ENCODE measurements at places on chromosomes 12 and 14.

GRCh38 chr14:87409393-87409792 is 583.6 kb downstream of the GALC start:
- no peak for DNase-seq

- DNase-seq, result no peak
Observed at GRCh38 chr14:102699416-102700110, 77.7 kb upstream of the TRAF3 start.

GRCh38 chr12:3761116-3761735 is 8.3 kb upstream of the CRACR2A start:
- DNase-seq, result no peak

- DNase-seq, result no peak
Observed at GRCh38 chr12:128394137-128394536, 127.2 kb downstream of the TMEM132C start.

DNA sequence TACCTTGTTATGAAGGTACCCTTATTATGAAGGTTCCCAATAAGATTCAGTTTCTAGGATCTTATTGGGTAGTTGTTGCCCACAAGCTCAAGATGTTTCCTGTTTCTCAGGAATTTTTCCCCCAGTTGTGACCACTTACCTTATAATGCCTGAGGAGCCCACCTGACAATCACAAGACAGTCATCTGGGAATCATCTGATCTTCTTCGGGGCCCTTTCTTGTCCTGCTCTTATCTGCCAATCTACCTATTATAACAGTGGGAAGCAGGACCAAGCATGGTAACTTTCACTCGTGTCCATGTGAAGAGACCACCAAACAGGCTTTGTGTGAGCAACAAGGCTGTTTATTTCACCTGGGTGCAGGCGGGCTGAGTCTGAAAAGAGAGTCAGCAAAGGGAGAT is 825.5 kb downstream of the BCL11B start:
- no peak for DNase-seq

- DNase-seq, result no peak
Observed at GRCh38 chr12:2054091-2055018, 1.6 kb downstream of the CACNA1C start.

DNA sequence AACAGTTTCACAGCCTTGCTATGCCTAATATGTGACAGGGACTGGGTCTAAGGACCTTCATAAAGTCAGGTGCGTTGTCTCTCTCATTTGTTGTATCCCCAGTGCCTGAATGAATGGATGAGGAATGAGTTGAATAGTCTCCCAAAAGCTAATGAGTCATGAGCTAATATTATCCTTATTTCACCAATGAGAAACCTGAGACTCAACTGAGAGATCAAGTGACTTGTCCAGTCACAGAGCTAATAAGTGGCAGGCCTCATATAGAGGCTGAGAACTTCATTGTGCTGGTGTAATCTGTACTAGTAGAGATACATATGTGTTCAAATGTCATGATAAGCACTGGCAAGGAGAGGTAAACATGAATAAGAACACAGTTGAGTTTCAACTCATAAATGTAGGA is 612.4 kb downstream of the NRXN3 start:
- DNase-seq, result no peak

DNA sequence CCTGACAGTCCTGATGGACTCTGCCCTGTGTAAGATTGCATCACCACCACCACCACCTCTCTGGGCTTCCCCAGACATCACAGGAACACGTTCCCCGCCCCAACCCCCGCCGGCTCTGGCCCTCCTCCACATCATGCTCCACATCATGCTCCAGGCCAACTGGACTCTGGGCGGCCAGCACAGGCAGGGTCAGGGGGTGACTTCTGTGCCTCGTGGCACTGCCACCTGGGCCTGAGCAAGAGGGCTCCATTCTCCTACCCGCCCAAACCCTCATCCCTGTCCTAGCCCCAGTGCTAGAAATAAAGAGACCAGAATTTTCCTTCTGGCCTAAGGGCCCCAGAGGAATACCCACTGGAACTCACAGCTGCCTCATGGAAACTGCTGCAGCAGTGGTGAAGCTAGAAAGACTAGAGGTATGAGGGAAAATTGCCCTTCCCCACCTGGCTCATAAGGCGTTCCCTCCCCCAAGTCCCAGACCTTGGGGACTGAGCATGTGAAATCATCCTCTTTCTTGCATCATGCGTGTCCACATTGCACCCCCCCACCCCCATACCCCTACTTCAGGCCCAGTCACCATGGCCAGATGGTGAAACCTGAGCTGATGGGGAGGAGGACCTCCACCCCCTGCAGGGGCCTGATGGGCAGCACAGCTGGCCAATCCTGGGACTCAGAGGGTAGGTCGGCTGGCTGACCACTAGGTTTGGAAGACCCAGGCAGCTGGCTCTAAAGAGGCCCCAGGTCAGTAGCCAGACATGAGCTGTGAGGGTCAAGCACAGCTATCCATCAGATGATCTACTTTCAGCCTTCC is at the start of gene INHBE:
INHBE (plus strand) TSS at position 742 of the 808 bp plus-strand sequence. CDS start 230 bp downstream, outside the sequence.
- DNase-seq, result no peak

- DNase-seq, result peak; percentile 64
Observed at GRCh38 chr12:47941871-47942613, 21.4 kb upstream of the TMEM106C start.

DNA sequence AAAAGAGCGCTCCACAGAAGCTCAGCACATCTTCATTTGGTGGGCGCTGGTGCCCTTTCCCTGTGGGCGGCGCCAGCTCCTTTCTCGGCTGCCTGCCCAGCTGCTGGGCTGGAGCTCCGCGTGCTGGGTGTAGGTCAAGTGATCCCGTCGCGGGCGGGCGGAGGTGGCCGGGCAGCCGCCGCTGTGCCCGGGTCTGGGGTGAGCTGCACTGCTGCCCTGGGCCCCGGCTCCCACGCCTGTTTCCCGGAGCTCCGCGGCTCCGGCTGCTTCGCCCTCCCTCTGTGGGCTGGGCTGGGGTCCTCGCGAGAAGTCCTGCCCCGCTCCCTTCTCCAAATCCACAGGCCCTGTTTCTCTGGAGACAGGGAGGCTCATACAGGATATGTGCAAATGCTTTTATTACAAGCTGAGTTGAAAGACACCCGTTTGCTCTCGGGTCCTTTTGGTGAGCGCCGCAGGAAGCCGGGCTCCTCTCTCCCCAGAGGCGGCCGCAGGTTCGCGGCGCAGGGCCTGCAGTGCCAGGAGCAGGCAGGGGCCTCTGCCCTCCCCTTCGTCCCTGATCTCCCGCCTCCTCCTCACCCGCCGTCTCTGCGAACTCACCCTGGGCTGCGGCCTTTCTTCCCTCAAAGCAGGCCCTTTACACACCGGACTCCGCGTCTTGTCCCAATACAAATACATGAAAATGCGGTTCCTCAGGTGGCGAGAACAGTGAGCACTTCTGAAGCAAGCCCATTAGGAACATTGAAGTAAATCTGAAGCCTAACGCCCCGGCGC is 67.8 kb upstream of the CAPRIN2 start:
- peak; percentile 30 for DNase-seq

DNA sequence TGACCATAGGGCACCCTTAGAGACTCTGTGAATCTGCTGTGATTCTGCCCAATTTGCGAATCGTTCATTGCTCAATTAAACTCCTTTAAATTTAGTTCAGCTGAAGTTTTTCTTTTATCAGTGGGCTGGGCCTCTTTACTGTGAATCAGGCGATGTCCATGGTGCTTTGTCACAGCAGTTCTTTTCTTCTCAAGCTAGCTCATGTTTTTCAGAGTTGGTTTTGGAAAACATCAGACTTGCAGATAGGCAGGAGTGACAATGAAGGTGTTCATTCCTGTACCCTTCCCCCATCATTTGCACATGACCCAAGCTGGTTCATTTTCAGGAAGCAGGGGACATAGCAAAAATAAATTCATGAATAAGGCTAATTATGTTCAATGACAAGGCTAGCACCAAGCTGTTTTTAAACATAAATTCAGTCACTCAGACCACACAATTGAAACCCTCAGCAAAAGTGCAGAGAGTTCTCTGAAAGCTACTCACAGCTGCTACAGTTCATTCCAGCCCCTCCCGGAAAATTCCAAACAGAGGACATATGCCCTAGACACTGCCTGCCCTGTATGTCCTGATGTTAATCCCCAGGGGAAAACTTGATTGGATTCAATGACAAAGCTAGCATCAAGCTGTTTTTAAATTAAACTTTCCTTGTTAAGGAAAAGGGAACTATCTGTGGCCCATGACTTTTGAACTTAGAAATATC is 383.3 kb downstream of the C12orf75 start:
- no peak for DNase-seq

DNA sequence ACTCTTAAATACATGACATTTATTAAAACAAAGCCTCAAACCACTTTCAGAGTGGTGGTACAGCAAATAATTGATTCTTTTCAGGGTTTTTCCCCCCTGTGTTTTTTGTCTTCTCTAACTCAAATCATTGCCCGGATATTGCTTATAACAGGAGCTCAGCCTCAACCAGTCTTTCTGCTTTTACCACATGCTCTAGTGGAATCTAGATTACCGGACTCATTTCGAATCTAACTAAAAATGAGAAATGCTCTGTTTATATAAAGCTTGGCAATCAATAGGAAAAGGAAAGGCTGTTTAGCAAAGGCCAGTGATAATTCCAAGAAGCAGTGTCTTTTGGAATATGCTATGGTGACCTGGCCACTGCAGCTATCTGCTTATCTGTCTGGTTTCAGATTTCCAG is 161.5 kb downstream of the ETV6 start:
- DNase-seq, result no peak

GRCh38 chr14:50303744-50304471 is 8.1 kb downstream of the L2HGDH start:
- no peak for DNase-seq

- peak; percentile 78 for DNase-seq
Observed at GRCh38 chr12:8648576-8649205, 13.9 kb downstream of the MFAP5 start.

GRCh38 chr14:101889898-101890297 is 74.5 kb upstream of the DYNC1H1 start:
- DNase-seq, result no peak

DNA sequence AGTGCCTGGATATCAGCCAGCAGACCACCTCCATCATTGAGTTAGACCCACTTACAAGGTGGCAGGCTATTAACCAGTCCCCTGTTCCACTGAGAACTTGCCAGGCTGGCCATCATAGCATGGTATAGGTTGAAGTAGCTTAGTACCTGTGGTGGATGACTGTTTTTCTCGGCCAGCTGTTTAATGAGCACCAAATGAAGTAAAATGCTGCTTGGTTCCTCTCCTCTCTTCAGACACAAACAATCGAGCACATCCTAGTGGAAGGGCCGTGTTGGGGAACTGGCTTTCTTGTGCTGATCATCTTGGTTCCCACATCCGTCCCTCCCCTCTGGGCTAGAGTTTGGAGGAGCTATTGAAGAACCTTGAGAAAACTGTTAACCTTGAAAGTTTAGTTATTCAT is 486.2 kb downstream of the RAD51B start:
- no peak for DNase-seq

DNA sequence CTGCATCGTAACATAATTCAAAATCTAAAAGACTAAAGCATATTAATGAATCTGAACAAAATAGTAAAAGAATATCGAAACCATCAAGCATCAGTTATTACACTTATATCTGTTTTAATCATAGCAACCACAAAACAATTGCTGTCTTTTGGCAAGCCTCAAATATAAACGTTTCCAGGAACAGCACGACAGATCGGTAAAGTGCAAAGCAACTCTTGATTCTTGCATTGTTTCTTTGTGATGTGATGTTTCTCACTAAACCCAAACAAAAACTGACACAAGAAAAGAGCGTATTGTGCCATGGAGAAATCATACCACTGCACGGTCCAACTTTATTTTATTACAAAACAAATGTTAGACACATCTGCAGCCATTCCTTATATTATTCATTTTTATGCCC is 9.2 kb upstream of the MYF6 start:
- no peak for DNase-seq

- no peak for DNase-seq
Observed at GRCh38 chr14:29752221-29752923, 175.3 kb downstream of the PRKD1 start.

DNA sequence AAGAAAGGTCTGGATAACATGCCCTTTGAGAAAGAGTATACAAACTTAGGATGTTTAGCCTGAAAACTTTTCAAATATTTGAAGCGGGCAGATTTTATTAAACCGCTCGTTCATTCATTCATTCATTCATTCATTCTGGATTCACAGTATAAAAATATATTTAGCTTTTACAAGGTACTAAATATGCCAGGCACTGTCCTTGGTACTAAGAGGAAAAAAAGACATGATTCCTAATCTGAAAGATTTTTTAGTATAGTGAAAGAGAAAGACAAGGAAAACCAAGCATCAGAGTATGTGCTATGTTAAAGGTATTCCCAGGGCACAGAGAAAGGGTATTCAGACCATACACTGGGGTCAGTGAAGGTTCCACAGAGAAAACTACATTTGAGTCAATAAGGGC is 299.7 kb downstream of the BCAT1 start:
- DNase-seq, result no peak

DNA sequence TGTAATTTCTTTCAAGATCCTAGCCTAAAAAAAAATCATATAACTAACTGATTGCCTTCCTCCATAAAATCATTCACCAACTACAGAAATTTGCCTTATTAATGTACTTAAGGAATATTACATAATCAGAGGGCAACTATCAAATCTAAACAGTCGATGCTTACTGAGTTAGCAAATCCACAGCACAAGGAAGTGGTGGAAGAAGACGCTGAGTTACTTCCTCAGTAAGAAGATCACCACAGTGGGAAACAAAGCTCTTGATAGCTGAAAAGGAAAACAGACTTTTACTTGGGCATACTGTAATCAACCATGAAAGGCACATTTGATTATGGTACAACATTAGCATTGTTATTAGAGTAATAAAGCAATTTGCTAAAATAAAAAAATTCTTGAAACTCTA is 48.7 kb downstream of the HEATR5A start:
- no peak for DNase-seq

GRCh38 chr12:62840806-62841205 is 94.1 kb downstream of the PPM1H start:
- DNase-seq, result no peak

GRCh38 chr14:61615743-61616523 is 79.4 kb upstream of the HIF1A start:
- no peak for DNase-seq

- peak; percentile 80 for DNase-seq
Observed at GRCh38 chr14:20652996-20653975, 11.8 kb upstream of the OR6S1 start.

- no peak for DNase-seq
Observed at GRCh38 chr12:20319366-20319765, 49.0 kb upstream of the PDE3A start.

DNA sequence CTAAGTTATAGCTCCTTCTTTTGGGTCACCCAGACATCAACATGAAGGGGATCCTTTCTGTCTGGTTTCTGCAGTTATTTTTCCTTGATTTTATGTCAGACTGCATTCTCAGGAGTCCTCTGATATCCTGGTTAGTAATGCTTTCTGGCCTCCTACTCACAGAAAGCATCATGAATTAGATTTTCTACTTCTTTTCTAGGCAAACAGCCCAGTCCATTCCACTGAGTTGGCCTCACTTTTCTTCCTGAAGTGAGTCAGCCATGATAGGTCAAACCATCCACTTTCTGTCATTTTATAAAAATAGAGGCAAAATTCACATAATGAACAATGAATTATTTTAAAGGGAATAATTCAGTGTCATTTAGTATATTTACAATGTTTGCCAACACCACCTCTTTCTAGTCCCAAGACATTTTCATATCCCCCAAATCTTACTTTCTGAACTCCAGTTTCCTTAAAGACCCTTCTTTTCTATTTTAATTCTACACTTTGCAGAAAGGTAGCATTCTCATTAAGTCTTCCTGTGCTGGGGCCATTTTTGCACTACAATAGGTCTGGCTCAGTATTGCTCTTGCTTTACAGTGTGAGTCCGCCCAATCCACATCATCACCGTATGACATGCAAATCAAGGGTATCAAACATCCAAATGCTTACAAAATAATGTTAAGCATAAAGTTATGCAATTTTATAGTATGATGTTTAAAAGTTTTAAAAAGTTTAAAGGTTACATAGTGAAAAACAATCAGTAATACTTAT is 95.1 kb downstream of the UNC79 start:
- no peak for DNase-seq
